ENCODE measurements at places on chromosomes 4 and X. TPM values are rescaled to one million over a fixed set of nuclear protein-coding genes. Genes with fewer than 3 reads are reported as not detected.

Gene AWAT2
- not detected for total RNA-seq

GRCh38 chrX:31061091-31061490 is 10.8 kb downstream of the FTHL17 start:
- H3K4me3 ChIP-seq = no peak overlapping the region
- no peaks in the 10 kb centered on the region for H3K27me3 ChIP-seq
- DNase-seq = no peak
- H3K36me3 ChIP-seq = no peaks in the 10 kb centered on the region
- no peak overlapping the region for H3K27ac ChIP-seq
- no peaks in the 10 kb centered on the region for H3K4me1 ChIP-seq

DNA sequence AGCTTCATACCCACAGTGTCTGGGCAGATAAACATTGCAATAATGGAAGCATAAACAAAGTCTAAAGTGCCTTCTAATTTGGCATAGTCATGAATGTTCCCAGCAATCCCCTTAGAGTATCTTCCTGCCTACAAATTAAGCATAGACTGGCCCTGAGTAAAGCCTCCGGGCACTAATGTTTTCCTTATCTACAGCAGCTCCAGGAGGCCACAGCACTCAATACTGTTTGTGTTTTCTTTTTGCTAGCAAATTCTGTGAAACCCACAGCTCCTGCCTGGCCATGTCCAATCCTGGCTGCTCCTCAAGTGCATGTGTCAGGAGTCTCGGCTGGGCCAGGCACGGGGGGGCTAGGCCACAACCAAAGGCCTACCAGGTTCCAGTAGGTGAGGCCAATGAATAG is 102.7 kb upstream of the TBC1D9 start:
- H3K27me3 ChIP-seq = no peaks in the 10 kb centered on the region
- H3K4me3 ChIP-seq = no peak overlapping the region
- peaks cover under 1% of the 10 kb centered on the region for H3K36me3 ChIP-seq
- DNase-seq = no peak
- H3K4me1 ChIP-seq = peaks cover 11% of the 10 kb centered on the region
- no peak overlapping the region for H3K27ac ChIP-seq

Gene PRDM5
- total RNA-seq = 19.3 TPM

DNA sequence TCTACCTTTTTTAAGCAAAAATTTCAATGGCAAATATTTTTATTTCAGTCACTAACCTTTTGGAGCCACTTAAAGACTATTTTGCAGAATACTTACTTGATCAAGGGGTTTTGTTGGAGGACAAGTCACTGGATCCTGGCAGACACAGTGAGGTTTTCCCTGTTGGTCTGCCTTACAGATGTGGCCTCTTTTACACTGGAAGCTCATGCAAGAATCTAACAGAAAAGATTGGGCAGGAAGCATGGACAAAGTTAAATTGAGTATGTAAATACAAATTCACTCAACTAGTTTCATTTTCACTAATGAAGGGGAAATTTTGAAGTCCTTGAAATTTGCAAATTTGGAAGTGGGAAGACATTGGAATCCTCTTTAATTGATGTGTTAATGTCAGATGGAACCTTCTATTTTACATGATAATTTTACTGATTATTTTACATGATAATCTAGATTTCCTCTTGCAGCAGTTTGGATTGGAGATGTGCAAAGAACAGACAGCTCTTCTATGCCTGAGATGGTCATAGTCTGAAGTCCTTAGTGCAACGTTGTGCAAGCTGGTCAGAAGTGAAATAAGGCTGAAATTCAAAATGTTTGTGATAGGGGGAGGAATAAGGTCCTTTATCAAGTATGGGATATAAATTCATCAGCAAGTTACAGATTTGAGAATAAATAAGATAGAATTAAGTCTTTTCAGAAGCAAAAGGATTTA is 38.4 kb downstream of the SPARCL1 start:
- no peak overlapping the region for H3K4me3 ChIP-seq
- H3K27me3 ChIP-seq = no peaks in the 10 kb centered on the region
- H3K36me3 ChIP-seq = no peaks in the 10 kb centered on the region
- H3K27ac ChIP-seq = no peak overlapping the region
- DNase-seq = no peak

GRCh38 chr4:107643021-107643420 is 77.0 kb downstream of the PAPSS1 start:
- no peak overlapping the region for H3K4me3 ChIP-seq
- H3K27me3 ChIP-seq = no peaks in the 10 kb centered on the region
- no peak overlapping the region for H3K27ac ChIP-seq
- H3K4me1 ChIP-seq = no peaks in the 10 kb centered on the region
- no peak for DNase-seq

Gene SPACA5
- not detected for total RNA-seq

DNA sequence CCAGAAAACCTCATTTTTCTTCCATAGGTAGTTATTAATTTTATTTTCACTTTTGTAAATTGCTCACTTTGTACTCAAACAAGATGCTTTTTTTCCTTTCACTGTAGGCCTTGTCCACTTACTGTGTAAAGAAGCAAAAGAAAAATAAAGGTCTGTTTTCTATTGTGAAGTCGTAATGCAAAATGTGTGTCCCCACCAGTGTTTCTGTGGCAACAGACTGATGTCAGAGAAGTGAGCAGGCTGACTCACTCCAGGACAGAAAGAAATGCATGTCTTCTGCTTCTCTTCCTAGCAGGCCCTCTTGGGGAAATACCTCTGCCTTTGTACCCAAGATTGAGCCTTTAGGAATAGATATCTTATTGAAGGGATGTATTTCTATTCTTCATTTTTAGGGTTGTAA is 30.3 kb downstream of the INPP4B start:
- DNase-seq = peak; percentile 62
- H3K36me3 ChIP-seq = no peaks in the 10 kb centered on the region
- no peaks in the 10 kb centered on the region for H3K27me3 ChIP-seq
- no peak overlapping the region for H3K27ac ChIP-seq
- peaks cover 6% of the 10 kb centered on the region for H3K4me1 ChIP-seq
- H3K4me3 ChIP-seq = no peak overlapping the region

DNA sequence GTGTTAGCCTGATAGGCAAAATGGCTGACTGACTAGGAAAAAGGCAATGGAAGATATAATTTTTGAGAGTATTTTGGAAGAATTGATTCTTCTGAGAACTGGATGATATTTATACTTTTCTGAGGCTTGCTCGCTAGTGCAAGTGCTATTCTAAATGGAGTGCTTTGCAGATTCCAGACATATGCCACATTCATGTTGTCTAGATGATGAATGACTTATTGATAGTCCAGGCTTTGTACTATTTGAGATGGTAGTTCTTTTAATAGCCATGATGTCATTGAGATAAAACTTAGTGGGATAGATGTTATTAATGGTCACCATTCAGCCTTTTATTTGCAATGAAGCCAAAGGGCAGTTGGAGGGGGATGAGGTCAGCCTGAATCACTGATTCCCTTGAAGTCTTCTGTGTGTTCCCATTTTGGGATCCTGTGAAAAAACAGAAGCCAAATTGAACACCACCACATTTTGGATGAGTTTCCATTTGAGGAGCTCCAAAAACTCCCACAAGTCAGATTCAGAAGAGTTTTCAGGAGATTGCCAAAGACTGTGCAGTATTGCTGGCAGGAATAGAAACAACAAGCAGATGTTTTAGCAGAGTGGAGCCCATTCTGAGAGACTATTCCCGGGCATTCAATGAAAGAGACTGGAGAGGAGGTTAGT is 184.1 kb downstream of the IL1RAPL2 start:
- H3K4me3 ChIP-seq = no peak overlapping the region
- no peaks in the 10 kb centered on the region for H3K36me3 ChIP-seq
- DNase-seq = no peak

GRCh38 chrX:37658343-37659030 is 27.1 kb upstream of the XK start:
- no peaks in the 10 kb centered on the region for H3K36me3 ChIP-seq
- no peak overlapping the region for H3K27ac ChIP-seq
- no peak overlapping the region for H3K4me3 ChIP-seq
- H3K27me3 ChIP-seq = no peaks in the 10 kb centered on the region
- no peak for DNase-seq
- no peaks in the 10 kb centered on the region for H3K4me1 ChIP-seq

Gene DCAF12L1
- total RNA-seq = 0.27 TPM

GRCh38 chr4:168154546-168155277 is 62.4 kb downstream of the ANXA10 start:
- no peak for DNase-seq
- H3K27ac ChIP-seq = no peak overlapping the region
- H3K27me3 ChIP-seq = no peaks in the 10 kb centered on the region

DNA sequence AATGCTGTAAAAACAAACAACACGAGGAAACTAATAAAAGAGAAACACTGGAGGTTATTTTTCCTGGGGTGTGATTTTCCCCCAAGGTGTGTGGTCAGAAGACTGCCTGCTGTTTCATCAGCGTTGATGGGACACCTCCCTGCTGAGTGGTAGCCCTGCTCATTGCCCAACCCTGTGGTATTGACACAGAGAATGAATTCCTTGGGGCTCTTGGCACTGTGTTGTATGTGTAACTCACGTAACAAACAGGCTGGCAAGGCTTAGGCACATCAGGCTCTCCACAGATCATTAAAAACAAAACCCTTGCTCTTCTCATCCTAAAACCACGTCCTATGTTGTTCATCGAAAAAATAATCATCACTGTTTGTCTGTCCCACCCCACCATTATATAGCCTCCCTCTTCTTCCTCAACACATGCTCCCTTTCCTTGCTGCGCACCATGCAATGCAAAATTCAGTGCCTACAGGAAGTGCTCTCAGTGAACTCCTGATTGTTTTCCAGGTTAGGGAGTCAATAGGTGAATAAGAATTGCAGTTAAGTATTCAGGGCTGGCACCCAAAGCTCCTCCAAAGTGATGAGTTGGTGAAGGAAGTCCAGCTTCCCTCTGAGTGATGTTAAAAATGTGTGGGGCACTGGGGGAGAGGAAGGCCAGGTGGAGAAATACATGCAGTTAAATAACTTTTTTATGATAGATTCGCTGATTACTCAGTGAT is 11.4 kb upstream of the PUDP start:
- no peak for DNase-seq
- H3K4me3 ChIP-seq = no peak overlapping the region
- H3K36me3 ChIP-seq = no peaks in the 10 kb centered on the region
- no peak overlapping the region for H3K27ac ChIP-seq

Gene ASB12
- total RNA-seq = 0.24 TPM

DNA sequence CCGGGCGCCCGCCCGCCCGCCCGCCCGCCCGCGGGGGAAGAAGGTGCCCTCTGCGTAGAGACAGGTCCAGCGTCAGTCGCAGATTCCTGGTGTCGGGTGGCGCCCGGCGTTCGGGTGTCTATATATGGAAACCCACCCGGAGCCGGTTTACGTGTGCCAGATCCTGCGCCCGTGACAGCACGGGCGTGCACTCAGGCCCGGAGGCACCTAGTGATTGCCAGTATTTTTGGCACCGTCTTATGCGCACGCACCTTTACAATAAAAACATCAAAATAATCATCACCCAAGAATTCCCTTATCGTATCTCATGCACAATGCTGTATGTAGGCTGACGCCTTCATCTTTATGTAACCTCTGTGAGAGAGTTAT is 519 bp downstream of the SLC25A4 start:
- H3K36me3 ChIP-seq = peaks cover 19% of the 10 kb centered on the region
- H3K4me3 ChIP-seq = peak overlapping the region; percentile 92
- no peaks in the 10 kb centered on the region for H3K27me3 ChIP-seq
- peak; percentile 93 for DNase-seq

Gene RPA4
- total RNA-seq = 0.60 TPM

GRCh38 chr4:141455651-141456050 is 180.7 kb upstream of the IL15 start:
- no peaks in the 10 kb centered on the region for H3K27me3 ChIP-seq
- H3K36me3 ChIP-seq = no peaks in the 10 kb centered on the region
- H3K4me1 ChIP-seq = no peaks in the 10 kb centered on the region
- no peak overlapping the region for H3K27ac ChIP-seq
- H3K4me3 ChIP-seq = no peak overlapping the region
- no peak for DNase-seq

Gene TMA16
- total RNA-seq = 36.2 TPM

DNA sequence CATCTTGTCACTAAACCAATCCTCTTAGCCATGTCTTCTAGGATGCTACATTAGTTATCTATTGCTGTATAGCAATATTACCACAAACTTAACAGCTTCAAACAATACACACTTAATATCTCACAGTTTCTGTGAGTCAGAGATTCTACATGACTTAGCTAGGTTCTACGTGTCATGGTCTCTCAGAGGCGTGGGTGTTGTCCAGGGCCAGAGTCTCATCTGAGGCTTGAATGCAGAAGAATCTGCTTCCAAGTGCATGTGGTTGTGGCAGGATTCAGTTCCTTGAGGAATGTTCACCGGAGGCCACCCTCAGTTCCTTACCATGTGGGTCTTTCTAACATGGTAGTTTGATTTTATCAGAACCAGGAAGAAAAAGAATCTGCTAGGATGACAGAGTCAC is 26.4 kb downstream of the PPP1R2C start:
- no peaks in the 10 kb centered on the region for H3K27me3 ChIP-seq
- no peak overlapping the region for H3K27ac ChIP-seq
- no peaks in the 10 kb centered on the region for H3K36me3 ChIP-seq
- H3K4me1 ChIP-seq = no peaks in the 10 kb centered on the region

Gene FHL1
- 38.9 TPM for total RNA-seq

Data from cardiac muscle cell (in vitro differentiated cells and primary cell).